NCI-H510A treated with DMSO at 0.1 percent for 48 hours (cell line): ENCODE measurements at places on chromosomes 11 and 22.
A peak's percentile ranks its signal among the peaks of the same experiment; 100 is the strongest.

DNA sequence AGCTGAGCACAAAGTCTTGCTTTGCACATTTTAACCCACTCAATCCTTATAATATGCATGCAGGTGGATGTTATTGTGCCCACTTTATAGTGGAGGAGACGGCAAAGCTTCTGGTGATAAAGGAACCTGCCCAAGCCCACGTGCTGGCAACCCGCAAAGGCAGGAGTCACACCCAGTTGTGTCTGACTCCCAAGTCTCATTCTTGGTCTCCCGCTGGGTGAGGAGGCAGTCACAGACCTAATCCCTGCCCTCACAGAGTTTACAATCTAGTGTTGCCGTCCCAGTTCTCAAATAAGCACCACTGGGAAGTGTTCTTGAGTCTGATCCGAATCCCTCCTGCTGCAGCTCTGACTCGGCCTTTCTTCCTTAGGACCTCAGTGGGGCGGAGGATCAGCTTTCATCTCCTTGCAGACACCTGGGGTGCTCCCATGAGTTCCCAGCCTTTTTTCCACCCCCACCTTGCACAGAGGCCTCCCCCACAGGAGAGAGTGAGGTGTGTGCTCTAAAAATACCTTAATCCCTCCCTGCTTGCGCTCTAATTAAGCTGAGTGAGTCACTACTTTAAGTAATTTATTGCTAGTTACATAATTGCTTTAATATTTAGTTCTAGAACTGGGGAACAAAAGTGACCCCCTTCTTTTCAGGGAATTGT, 15.1 kb downstream of the PDE2A start:
- no peak for DNase-seq

- DNase-seq, result no peak
Observed at GRCh38 chr11:108669286-108669685, 4.4 kb downstream of the DDX10 start.

- no peak for DNase-seq
Observed at GRCh38 chr22:23274146-23274526, 93.8 kb downstream of the BCR start.

DNA sequence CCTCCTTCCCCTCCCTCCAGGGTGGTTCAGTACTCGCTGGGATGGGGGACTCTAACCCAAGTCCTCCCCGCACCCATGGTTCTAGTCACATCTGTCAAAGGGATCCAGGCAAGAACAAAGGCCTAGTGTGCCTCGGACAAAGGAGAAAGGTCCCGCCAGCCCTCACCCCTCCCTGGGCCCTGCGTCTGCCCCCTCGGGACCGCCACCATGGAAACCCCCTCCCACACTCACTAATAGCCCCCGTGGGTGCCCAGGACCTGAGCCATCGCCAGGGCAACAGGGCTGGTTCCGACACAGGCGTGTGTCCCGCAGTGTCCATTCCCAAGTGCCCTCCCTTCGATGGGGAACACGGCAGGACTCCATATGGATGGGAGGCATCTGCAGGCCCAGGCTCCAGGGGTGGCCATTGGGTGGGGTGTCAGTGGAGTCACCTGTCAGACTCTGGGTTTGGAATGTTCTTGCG, 5.1 kb upstream of the CARNS1 start:
- DNase-seq, result no peak

GRCh38 chr11:62593434-62594044, 2.2 kb upstream of the TUT1 start:
- DNase-seq, result peak; percentile 42

- no peak for DNase-seq
Observed at GRCh38 chr11:95835351-95835750, 45.1 kb downstream of the CEP57 start.

GRCh38 chr11:77249427-77249826, 52.1 kb downstream of the GDPD4 start:
- no peak for DNase-seq

- no peak for DNase-seq
Observed at GRCh38 chr11:88345408-88345807, 7.9 kb upstream of the CTSC start.

- DNase-seq, result no peak
Observed at GRCh38 chr22:50056214-50056972, 1.7 kb downstream of the TTLL8 start.

DNA sequence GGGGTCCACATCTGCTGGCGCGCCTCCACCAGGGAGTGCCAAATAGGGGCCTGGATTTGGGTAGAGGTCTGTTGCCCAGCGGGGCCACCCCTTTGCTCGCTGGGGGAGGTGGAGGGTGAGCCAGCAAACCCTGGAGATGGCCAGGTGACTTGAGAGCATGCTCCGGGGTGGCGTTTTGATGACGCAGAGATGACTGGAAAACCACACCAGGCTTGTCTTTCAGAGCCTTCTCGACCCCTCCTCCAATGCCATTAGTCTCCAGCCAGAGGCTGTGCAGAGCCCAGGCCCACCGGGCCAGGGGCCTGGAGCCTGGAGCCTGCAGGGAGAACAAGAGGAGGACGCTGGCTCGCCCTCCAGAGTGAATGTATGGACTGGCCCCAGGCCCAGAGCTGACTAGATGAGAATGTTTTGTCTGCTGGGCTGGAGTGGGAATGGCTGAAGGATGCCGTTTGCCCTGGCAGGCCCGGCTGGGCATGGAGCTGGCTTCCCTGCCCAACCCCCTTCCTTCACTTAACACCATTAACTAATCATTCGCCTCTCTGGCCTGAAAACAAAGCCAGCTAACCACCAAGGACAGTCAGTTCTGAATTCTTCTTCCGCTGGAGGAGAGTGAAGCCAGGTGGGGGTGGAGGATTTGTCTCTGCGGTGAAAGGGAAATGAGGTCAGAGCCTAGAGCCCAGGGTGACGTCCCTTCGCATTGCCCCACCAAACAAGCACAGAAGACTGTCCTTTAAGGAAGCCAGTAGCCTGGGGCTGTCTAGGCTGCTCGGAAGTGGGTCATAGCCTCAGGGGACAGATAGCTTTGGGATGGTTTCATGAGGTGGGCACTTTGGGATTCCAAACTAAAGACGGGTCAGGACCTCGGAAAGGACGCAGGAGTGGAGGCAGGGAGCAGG, 1.6 kb upstream of the MCAM start:
- DNase-seq, result no peak

DNA sequence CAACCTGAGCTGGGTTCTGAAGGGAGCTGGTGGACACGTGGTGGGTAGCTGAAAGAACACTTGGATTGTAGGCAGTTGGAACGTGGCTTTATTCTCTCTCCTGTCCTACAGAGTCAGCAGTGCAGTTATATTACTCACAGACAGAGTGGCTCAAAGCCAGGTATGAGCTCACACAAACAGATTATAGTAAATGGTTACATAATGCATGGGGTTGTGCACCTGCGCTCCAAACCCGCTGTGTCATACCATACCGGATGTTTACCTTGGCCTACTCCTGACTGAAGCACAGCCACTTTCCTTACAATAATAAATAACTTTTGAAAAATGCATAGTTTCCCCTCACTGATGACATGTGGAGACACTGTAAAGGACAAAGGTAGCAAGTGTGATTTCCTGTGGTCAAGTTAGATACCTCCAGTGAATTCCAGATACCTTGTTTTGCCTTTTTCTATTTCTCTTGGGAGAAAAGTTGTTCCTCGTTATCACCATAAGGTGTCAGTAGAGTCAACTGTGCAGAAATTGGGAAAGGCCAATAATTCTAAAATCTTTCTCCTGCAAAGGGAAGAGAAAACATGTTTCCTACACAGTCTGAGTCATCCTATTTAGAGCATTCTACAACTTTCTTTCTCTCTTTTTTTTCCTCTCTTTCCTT, 13.5 kb downstream of the MS4A6A start:
- no peak for DNase-seq

GRCh38 chr11:84724256-84724655, 902.9 kb downstream of the DLG2 start:
- no peak for DNase-seq

DNA sequence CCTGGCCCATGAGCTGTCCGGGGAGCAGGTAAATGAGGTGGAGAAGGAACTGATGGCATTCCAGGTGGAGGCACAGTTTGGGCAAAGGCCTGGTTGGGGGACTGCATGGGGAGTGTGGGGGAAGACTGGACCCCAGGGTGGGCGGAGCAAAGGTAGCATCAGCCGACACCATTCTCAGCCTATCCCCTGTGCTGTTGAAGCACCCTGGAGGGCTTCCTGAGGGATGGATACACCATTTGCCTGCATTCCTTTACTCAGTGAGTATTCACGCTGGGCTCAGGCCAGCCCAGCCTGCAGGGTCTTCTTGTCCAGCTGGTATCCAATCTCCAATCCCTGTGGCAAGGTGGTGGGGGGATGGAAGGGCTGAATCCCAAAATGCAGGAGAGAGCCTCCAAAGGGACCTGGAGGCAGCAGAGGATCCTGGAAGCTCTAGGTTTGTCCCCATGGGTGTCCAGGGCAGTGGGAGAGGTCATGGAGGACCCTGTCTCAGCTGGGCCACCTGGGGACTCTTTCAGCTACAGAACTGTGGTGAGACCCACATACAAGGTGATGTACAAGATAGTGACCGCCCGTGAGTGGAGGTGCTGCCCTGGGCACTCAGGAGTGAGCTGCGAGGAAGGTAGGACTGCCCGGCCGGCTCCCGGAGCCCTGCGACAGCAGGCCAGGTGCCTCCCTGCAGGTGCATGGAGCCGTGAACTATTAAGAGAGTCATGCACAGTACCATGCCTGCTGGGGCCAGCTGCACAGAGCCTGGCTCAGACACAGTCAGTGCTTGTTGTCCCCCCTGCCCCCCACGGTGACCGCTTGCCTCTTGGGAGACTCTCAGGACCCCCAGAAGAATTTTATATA, 9.5 kb downstream of the EMID1 start:
- no peak for DNase-seq

- DNase-seq, result no peak
Observed at GRCh38 chr11:1522081-1522424, 35.5 kb upstream of the MOB2 start.

DNA sequence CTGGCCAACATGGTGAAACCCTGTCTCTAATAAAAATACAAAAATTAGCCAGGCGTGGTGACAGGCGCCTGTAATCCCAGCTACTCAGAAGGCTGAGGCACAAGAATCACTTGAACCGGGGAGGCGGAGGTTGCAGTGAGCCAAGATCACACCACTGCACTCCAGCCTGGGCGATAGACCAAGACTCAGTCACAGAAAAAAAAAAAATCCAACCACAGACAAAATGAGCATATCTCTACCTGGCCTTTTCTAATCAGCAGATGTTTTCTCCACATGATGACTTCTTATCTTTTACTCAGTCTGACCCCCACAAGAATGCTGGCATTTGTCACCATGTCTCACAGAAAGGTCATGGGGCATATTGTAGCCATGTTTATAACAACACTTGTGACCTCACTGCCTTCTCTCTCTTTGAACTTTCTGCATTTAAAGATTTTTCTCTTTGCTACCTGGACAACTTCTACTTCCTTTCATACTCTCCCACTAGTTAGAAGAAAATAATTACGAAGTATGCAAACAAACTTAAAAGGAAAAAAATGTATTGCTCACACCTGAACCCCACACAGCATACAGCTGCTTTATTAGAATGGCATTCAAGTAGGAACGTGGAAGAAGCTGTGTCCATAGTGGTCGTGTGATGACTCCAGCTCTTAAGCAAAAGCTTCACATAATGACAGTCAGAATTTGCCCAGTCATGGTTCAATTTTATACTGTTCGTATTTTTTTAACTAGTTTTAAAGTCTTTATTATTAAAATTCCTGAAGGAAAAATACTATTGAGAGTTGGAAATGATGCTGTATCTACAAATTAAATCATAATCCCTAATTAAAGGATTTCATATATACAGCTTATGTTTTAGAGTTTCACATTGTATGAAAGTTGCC, 65.4 kb downstream of the ZC3H12C start:
- no peak for DNase-seq

DNA sequence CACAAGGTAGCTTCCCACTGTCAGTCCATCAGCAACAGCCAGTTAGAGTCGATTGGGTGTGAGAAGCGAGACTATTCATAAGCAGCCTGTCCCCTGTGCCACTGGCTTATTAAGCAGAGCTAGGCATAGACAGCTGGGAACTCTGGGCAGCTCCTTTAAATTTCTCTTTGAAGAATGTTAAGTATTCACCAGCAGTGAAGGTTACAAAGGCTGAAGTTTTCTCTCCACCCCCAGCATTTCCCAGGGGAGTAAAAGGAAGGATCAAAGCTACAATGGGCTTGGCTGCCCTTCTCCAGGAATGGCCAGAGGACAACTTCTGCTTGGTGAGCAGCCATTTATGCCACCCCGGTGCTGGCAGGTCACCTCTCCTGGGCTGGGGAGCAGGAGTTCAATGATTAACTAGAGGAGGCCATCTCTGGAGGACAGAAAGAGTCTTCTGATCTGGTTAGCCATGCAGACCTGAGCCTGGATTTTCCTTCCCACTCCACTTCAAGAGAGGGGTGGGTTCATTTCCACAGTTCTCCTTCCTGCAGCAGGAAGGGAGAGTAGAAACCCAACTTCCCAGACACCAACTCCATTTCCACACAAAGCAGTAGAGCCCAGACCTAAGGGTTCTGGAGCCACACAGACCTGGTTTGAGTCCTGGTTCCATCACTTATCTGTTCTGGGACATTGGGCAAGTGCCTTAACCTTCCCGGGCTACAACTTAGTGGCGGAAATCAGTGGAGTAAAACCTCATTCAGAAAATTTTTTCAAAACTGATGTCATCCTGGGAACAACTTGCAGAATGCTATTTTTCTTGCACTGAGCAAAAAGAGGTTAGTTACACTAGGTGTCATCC, 22.6 kb downstream of the POU2AF3 start:
- no peak for DNase-seq

GRCh38 chr11:111918390-111919256, at the start of gene C11orf52:
Gene C11orf52, plus strand, starts transcription at chr11:111918913. Its CDS starts 60 bp downstream, at chr11:111918973.
- peak; percentile 97 for DNase-seq

DNA sequence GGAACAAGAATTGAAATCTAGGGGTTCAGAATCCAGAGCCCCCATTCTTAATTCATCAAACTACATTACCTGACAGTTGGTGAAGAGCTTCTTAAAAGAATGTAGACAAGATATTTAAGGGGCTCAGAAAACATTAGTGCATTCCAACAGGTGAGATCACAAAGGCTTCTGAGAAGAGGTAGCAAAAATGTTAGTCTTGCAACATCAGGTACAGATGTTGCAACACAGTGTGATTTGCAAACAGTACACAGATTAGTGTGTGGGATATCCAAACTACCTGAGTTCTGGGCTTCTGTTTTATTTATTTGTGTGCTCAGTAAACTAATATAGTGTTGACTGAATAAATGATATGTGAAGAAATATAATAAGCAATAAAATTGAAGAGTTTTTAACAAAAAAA, 11.8 kb downstream of the CASP4 start:
- no peak for DNase-seq

DNA sequence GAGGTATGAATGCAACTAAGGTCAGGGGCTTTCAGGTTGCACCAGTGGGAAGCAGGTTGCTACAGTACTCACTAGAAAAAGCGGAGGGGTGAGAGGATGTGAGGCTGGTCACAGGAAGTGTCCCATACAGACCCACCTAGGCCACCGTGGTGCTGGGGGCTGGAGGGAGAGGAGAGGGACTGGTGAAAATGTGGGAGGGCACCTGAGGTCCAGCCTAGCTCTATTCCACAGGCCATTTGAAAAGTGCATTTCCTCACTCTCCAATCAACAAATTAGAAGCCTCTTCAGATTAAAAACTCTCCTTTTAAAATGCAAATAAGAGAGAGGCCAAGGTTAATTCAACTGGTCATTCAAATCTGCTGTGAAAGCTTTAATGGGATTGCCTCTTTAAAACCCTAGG, 38.6 kb upstream of the NCAM1 start:
- no peak for DNase-seq

GRCh38 chr11:855796-856195, 13.1 kb downstream of the TSPAN4 start:
- DNase-seq, result no peak

GRCh38 chr11:134038897-134039470, 29.9 kb upstream of the JAM3 start:
- no peak for DNase-seq

- DNase-seq, result no peak
Observed at GRCh38 chr11:47354913-47355282, 2.4 kb upstream of the MYBPC3 start.
